ENCODE measurements at places on chromosomes 3 and 15.

GRCh38 chr3:55731741-55732140 lies 244.6 kb upstream of the WNT5A start:
- no peak for DNase-seq

DNA sequence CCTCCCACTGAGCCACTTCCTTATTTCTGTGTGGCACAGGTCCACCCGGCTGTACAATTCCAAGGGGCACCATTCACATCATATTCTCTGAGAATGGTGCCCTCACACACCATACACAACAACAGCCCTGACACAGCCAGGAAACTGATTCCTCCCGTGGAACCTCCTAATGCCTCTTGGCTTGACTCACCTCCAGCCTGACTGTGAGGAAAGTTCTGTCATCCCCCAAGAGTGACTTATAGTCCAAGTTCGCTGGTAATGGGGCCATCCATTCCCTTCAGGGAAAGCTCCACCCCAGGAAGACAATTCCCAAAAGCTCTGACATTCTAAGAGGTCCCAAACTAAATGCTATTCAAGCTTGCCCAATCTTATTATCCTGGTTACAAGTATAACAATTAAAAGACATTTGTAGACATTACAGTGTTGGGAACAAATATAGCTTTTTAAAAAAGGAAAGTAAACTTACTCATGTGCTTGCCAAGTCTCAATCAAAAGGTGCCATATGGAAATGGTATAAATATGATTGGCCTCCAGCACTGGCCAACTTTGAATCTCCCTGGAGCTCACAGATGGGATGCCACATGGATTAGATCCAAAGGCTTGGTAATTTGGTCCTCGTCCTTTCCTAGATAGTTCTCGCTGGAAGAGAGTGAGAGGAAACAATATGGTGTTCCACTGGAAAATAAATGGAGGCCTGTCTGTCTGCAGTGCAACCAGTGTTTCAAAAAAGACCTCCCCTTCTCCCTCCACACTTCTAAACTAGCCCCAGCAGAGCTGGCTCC lies 56.3 kb upstream of the PSMD6 start:
- no peak for DNase-seq

GRCh38 chr15:25883463-25884259 lies 20.5 kb upstream of the ATP10A start:
- no peak for DNase-seq

DNA sequence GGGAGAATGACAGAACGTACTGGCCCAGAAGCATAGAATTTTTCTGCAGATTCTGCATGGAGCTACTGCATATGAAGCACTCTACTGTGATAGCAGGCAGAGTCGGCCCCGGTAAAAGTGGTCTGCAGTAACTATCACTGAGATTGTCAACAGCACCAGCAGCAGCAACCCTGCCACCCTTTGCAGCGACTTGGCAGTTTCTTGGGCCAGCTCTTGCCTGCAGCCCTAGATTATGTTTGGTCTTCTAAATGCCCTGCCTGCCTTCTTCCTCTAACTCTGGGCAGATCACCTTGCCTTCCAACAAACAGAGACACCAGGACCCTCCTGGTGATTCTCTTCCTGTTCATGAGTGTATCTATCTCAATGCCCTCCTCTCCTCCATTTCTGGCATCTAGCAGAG lies 129.1 kb upstream of the ABHD17C start:
- no peak for DNase-seq

DNA sequence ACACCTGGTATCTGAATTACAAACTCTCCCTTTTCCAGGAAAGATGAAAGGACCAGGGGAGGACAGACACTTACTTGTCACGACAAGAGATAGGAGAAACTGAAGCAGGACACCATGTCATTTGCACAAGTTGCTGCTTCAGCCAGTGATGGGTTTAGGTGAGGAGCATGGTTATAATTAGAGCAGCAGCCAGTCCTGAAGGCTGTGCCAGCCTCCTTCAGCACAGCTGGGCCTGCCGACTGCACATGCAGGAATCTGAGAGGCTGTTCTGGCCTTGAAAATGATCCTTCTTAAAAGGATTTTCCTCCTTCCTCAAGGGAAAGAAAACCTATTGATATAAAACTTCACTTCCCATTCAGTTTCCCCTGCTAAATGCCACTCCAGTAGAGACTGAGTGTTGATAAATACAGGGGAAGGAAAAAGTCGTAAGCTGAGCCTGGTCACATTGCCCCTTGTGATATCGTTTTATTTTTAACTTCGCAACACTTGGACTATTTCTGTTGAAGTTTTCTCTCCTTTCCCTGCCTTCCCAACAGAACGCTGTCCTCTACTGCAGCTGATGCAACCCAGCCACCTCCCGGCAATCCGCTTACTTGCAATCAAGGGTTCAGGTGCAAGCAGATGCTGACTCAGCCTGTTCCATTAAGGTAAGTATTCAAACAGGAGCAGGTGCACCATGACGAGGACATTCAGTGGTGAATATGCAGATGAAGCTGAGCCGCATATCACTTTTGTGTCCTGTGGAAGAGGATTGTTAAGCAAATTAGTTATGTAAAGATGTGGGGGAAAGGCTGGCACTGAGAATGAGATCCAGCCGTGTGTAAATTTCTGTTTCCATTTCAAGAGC lies at the start of gene FBXO40:
Gene FBXO40 (plus strand): TSS at position 524 of the 847 bp plus-strand sequence. CDS start 27,197 bp downstream, outside the sequence.
- DNase-seq: peak; percentile 68

DNA sequence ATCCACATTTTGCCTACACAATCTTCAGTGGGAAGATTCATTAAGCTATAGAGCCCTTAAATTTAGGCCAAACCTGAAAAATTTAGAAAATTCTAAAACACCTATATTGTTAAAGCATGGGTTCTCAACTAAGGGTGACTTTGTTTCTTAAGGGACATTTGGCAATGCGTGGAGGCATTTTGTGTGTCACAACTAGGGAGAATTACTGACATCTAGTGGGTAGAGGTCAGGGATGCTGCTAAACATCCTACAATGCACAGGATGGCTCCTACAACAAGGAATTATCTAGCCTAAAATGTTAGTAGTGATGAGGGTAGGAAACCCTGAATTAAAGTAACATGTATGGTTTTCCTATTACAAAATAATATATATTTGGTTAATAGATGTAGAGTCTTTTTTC lies 55.8 kb downstream of the TBC1D5 start:
- DNase-seq: peak; percentile 53

DNA sequence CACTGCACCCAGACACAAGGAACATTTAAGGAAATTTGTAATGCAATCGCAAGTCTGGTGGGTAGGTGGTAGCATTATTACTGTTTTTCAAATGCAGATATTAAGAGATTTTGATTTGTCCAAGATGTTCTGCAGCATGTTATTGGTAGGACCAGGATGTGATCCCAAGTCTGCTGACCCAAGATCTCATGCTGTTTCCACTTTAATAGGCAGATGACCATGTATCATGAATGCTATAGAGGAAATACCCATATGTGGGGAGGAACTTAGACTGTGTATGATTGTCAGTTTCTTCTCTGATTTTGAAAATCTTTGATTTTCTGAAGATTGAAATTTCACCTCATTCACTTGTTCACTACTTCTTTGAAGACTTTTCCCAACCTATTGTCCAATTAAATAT lies 28.7 kb downstream of the ATP6V1A start:
- DNase-seq: no peak

- no peak for DNase-seq
Measured at GRCh38 chr3:178367817-178368617, 168.2 kb upstream of the KCNMB2 start.

GRCh38 chr15:74405823-74406222 lies 27.9 kb downstream of the SEMA7A start:
- no peak for DNase-seq

DNA sequence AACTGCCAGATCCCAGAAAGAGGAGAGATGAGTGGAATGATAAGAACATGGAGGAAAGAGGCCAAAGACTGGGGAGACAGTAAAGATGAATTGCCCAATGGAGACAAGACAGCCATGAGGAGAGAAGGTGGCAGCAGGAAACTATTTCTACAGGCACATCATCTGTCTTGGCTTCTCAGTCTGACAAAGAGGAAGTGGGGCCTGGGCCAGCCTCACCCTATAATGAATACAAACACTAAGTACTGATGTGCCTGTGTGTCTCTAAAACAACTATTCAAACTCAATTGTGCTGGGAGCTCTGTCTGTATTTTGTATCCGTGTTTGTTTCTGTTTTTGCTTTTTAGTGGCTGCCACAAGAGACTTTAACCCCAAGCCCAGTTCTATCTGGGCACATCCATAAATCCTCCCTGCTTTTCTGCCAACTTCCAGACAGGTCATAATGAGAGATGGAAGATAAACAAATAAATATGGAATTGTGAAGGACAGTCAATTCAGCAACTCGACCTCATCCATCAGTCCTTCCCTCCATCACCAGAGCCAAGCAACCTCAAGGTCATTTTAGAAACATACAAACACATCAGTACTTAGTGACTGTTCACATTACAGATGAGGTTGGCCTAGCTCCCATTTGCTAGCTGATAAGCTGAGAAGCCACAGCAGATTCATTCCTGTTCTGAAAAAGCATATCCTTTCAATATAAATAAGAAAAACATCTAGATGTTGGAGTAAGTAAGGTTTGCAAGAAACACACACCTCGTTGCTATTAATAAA lies 116.7 kb downstream of the CADPS start:
- DNase-seq: no peak

DNA sequence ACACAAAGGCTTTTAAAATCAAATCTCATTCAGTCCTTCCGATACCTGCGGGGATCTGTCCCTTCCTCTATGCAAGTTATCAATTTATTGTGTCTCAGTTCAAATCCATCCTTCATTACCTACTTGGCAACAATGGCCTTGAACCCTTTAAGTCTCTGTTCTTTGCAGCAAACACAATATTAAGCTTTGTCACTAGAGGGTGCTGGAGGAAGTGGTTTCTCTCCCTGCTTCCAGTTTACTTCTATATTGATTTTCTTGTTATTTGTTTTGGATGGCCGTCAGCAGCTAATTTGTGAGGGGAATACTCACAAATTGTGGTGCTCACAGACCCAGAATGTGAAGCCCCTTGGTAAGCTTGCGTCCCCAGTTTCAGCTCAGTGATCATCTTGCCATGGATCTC lies 278.3 kb downstream of the FGF12 start:
- no peak for DNase-seq

- no peak for DNase-seq
Measured at GRCh38 chr3:108662142-108662738, 72.7 kb downstream of the DZIP3 start.

DNA sequence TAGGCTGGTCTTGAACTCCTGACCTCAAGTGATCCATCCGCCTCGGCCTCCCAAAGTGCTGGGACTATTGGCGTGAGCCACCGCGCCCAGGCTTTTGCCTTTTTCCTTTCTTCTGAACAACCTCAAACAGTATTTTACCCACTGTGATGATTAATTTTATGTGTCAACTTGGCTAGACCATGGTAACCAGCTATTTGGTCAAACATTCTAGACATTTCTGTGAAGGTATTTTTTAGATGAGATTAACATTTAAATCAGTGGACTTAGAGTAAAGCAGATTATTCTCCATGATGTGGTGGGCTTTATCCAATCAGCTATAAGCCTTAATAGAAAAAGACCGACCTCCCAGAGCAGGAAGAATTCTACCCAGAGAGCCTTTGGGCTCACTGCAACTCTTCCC lies 6.0 kb downstream of the SPATA12 start:
- DNase-seq: no peak

- DNase-seq: no peak
Measured at GRCh38 chr15:68781766-68782588, 38.7 kb downstream of the ANP32A start.

- DNase-seq: no peak
Measured at GRCh38 chr3:14913071-14913925, 34.1 kb upstream of the NR2C2 start.

DNA sequence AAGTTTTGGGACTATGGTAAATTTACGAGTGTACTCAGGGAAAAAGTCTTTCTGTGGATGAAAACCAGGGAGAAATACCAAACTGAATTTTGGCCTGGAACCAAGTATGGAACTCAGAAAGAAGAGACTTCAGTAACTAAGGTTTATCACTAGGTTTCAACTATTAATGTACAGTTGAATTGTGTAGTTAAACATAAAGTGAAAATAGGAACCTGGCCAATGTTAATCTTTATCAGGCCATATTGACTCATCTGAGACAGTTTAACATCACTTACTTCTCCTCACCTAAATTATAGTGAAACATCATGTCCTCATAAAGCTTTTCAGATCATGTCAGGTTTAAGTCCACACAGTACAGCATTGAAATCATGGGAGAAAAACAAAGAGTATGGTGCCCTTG lies 197.7 kb downstream of the LSAMP start:
- DNase-seq: no peak

GRCh38 chr15:92666780-92667179 lies 11.2 kb upstream of the FAM174B start:
- DNase-seq: no peak

DNA sequence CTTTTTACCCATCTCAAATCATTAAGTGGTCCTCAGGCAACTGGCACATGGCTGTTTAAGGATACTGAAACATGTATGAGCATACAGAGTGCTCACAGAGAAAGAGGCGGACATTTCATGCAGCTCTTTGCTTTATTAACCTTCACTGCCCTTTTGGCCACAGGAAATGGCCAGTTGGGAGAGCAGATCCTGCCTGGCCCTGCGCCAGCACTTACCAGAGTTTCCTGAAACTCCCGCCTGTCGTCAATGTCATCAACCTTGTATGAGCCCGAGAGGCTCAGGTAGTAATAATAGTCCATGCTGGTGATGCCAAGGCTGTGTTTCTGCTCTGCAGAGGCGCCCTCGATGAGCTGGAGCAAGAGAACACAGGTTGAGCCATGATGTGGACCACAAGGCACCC lies 17.8 kb downstream of the LDHAL6B start:
- no peak for DNase-seq

DNA sequence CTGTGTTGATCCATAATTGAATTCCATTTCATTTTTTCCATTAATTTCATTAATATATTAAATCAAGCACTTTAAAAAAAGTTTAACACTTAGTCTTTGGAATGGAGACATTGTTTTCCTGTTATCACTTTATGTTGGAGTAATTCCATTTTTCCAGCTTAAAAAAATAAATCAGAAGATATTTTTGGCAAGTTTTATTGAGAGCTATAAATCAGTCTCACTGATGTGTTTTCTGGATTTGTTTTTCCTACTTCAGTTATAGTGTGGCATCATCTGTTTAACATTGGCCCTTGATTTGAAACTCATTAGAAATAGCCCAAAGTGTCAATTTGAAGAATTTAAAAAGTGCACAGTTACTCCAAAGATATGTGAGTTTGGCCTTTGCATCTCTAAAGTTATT lies 53.1 kb downstream of the MAP2K5 start:
- DNase-seq: no peak

DNA sequence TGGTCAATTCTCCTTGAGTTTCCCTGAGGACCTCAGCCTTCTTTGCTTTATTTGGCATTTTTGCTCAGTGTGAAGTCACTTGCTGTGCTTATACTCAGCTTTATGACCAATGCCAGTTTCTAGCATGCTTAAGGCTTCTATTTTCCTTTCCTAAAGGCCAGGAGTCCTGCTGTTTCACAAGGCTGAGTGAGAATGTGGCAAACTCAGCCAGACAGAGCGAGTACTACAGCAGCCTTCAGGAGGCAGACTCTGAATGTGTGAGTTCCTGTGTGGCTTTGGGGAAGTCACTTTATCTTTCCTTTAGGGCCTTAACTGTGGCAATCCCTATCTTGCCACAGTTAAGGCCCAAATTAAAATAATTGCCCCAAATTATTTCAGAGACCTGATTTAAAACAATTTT lies 213.2 kb upstream of the MRPL3 start:
- DNase-seq: no peak

Measured in islet precursor cell (in vitro differentiated cells).